Stimulated activated CD4-positive, alpha-beta T cell treated with anti-CD3 and anti-CD28 coated beads, Interleukin-1b, Interleukin-23, amount 100 ng/mL, for 1 hour (primary cell): ENCODE measurements at places on chromosomes 1 and 21.
A peak's percentile ranks its signal among the peaks of the same experiment; 100 is the strongest.

- DNase-seq = no peak
Observed at GRCh38 chr1:91795591-91796389, 90.2 kb downstream of the TGFBR3 start.

DNA sequence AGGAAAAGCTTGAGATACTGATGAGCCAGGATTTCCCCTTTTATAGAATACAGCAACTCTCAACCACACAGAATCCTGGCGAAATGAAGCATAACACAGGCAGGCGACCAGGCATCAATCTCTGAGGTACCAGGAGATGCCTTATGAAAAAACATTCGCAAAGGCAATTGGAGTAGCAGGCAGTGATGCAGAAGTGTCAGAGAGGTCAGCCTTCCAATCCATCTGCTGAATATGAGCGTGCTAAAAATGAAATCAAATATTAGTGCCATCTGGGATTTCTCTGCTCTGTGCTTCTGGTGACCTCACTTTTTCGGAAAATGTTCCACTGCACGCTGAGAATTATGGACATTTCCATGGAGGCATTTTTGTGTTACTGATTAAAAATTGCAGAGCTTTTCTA is 258.8 kb downstream of the VAV3 start:
- no peak for DNase-seq

- DNase-seq = no peak
Observed at GRCh38 chr1:202765721-202766120, 42.5 kb downstream of the KDM5B start.

GRCh38 chr1:110255392-110255787 is 45.3 kb downstream of the KCNC4 start:
- no peak for DNase-seq

- DNase-seq = no peak
Observed at GRCh38 chr1:87115317-87115890, 201.0 kb downstream of the HS2ST1 start.

DNA sequence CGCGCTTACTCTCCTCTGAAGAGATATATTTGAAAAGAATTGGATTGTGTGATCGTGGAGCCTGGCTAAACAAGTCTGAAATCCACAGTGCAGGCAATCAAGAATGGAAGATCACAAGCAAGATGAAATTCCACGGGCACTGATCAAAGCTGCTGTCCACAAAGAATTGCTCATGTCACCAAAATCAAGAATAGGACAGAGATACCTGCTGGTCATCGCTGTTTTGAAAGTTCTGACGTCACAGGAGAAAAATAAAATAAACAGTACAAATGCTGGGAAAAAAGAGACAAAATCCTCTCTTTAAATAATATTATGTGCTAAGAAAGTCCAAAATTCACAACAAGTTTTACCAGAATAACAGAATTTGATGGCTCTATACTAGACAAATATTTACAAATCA is 12.0 kb upstream of the DESI2 start:
- no peak for DNase-seq

DNA sequence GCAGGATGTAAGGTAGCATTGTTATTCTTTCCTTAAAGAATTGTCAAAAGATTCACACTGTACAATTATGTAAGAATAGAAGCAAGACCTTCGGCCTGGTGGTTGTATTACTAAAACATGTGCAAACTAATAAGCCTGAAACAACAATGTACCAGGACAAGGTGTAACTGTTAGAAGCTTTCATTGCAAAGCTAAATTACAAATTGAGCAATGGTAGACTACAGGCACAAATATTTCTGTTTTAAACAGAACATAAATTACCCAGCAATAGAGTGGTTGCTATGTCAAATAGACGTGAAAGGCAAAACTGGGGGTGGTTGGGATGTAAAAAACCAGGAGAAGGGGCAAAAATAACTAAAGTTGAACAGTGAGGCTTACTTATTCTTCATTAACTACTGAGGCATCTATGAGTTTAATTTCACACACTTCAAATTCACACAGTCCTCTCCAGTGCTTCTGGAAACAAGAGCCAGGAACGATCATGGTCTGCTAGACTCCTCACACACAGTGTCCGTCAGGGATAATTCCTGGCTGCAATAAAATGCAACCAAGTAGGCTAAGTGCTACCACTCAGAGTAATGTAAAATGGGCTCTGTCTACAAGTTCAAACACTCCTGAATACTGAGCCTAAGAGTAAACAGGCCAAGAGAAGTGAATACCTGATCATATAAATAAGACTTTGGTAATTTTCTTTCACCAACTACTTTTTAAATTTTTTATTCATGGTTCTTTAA is 39.3 kb upstream of the C1orf198 start:
- no peak for DNase-seq

DNA sequence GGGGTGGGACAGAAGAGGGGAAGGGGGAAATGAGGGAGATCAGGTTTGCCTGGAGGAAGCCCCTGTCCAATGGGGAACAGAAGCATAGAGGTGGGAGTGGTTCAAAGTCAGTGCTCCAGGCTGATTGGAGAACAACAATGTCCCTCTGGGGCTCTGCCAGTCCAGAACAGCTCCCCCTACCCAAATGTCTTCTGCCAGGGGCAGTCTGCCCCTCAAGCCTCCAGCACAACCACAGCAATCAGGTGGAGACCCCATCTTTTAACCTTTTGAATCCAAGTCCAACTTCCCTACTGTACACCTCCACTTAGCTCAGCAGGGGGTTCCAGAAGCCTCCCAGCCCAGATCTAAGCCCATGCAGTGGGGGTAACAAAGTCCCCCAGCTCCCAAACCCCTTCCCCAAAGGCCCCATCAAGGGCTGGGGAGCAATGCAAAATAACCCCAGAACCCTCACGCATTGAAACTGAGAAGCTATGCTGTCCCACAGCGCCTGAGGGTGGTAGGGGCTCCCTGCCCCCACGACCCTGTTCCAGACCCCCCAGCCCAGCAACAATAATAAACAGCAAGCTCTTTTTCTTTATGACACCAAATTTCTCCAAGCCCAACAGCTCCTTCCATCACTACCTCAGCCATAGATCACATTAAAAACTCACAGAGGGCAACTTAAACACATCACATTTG is 3.3 kb downstream of the AHDC1 start:
- DNase-seq = no peak

- no peak for DNase-seq
Observed at GRCh38 chr1:183970516-183971300, 66.8 kb downstream of the COLGALT2 start.

DNA sequence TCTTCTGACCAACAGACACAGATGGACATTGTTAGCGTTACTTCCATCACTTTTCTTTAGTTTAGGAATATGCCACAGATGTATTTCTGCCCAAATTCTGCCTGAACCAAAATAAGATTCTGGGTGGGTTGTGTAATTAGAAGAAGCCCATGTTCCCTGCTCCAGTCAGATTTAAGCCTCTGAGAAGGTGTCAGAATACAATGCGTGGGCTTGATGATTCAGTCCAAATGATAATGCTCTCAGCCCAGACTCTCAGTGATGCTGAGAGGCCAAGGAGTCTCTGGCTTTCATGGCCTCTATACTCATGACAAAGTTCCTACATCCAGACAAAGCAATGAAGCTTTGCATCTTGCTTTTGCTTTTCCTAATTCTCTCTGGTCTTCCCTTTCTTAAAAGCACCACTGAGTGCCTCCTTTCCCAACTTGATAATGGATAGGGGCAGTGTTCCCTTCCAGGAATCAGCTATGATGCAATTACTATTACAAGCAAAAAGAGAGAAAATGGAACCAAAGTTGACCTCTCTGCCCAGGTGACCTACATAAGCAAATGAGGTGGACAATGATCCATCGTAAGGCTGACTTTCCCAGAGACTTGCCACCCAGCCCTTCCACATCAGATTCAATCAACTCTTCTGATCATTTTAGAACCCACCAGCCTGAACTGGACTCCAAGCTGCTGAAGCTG is 8.8 kb downstream of the SEC16B start:
- DNase-seq = no peak

- no peak for DNase-seq
Observed at GRCh38 chr1:156896490-156897033, 3.0 kb downstream of the PEAR1 start.

- no peak for DNase-seq
Observed at GRCh38 chr1:193355178-193355577, 168.8 kb upstream of the B3GALT2 start.

- no peak for DNase-seq
Observed at GRCh38 chr21:20016435-20017005, 981.7 kb upstream of the NCAM2 start.

GRCh38 chr1:28112388-28113241 is 24.2 kb upstream of the EYA3 start:
- DNase-seq = no peak

GRCh38 chr21:17436626-17437111 is 76.2 kb upstream of the CXADR start:
- no peak for DNase-seq

GRCh38 chr1:34923490-34923889 is 6.0 kb downstream of the DLGAP3 start:
- no peak for DNase-seq

GRCh38 chr1:247681288-247681897 is 1.9 kb upstream of the OR13G1 start:
- DNase-seq = peak; percentile 1

GRCh38 chr1:210342986-210343780 is 14.5 kb downstream of the HHAT start:
- no peak for DNase-seq

DNA sequence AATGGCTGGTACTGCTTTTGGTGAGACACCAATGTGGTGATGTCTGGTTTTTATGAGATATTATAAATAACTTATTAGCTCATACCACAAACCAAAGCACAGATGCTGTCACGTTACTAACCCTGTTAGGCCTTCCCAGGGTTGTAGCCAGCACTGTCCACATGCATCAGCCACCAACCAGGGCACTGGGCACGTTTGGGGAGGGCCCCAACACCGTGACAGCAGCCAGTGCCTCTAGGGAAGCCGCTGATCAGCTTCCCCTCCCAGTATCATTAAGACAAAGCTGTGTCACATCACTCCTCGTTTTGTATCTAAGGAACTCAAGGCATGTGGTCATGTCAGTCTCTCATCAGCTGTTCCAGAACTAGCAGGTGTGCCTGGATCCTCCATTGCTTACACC is 13.9 kb downstream of the URB1 start:
- DNase-seq = no peak

GRCh38 chr1:26287033-26287711 is 7.3 kb downstream of the SH3BGRL3 start:
- no peak for DNase-seq

- no peak for DNase-seq
Observed at GRCh38 chr1:75765697-75766355, 20.2 kb upstream of the RABGGTB start.

- DNase-seq = no peak
Observed at GRCh38 chr21:45906859-45907258, 74.7 kb upstream of the COL6A1 start.

DNA sequence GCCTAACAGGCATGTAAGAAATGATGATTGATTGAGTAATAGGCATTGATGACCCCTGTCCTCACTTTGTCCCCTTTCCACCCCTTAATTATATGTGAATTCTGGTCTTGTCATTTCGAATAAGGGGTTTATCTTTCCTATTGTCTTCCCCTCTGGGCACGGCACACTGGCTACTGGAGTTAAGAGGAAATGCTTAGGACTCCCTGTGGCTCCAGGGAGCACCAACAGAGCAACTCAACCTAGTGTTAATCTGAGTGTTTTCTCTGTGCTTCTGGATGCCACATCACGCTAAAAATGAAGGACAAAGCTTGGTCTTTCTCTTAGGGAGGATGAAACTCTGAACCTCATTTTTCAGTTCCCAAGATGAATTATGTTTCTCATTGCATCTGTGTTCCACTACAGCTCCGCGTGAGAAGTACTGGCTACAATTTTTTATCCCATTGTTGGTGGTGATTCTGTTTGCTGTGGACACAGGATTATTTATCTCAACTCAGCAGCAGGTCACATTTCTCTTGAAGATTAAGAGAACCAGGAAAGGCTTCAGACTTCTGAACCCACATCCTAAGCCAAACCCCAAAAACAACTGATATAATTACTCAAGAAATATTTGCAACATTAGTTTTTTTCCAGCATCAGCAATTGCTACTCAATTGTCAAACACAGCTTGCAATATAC is 5.3 kb downstream of the FCER1A start:
- no peak for DNase-seq

DNA sequence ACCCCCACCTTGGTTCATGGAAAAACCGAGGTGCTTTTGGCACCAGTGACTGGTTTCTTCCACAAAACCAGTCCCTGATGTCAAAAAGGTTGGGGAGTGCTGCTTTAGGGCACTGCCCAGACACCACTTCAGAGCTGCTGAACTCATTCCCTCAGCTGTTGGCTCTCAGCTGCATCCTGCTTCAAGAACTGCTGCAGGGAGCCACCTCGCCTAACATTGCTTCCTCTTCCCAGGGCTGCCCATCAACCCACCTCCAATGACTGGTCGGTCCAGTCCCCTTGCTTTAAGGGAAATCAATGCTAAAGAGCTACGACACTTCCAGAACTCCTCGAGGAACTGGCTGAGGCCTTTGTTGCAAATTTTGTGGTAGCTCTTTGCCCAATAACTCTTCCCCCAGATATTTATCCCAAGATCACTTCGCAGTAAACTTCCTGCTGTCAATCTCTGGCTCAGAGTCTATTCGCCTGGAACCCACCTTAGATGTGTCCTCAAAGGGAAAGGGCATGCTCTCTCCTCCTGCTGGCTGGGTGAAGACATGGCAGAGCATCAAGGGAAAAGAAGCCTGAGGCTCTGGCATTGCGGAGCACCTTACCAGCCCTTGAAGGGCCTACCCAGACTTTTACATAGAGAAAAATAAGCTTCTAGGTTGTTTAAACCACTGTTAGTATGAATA is 29.0 kb downstream of the C1orf52 start:
- no peak for DNase-seq

- no peak for DNase-seq
Observed at GRCh38 chr21:31683029-31683428, 23.5 kb downstream of the SOD1 start.

- DNase-seq = no peak
Observed at GRCh38 chr1:110047463-110047862, 13.0 kb downstream of the STRIP1 start.

GRCh38 chr1:79304131-79304530 is 297.6 kb upstream of the ADGRL4 start:
- no peak for DNase-seq

GRCh38 chr1:162551969-162552683 is 9.4 kb upstream of the UAP1 start:
- DNase-seq = no peak

DNA sequence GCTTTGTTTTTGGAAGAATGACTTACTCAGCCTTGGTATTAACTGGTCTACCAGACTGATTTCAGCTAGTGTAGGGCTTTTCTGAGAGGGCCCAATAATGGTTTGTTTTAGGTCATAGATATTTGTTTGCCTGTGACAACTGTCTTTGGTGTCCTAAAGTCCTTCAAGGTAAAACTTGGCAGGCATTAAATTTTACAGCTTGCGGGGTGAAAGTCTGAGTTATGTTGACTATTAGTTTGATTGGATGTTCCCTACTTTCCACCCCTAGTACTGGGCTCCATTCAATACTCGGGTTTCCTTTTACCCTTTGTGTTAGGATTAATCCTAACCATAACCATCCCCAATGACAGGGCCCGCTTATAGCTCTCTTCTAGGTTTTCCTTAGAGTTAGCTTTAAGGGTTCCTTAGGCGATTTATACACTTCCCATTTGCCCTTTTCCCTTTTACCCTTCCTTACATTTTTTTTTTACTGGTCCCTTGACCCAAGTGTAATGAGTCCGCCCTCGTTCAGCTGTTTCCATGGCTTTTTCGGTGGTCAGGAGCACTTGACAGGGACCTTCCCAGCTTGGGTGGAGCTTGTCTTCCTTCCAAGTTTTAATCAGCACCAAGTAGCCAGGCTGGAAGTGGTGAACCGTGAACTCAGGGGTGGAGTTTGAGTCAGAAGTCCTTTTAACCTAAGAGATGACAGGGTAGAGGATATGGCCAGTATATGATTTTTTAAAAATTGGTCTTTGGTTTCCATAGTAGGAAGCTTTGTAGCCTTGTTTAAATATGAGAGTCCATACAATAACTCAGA is 28.5 kb upstream of the LCE5A start:
- DNase-seq = no peak
